Glutamatergic neuron (in vitro differentiated cells): ENCODE measurements at places on chromosomes 7 and 10. TPM values are rescaled to one million over a fixed set of nuclear protein-coding genes. Genes with fewer than 3 reads are reported as not detected.

- H3K4me1 ChIP-seq = peaks cover 12% of the 10 kb centered on the region
- no peak overlapping the region for H3K27ac ChIP-seq
- no peak overlapping the region for H3K4me3 ChIP-seq
- DNase-seq = no peak
- no peaks in the 10 kb centered on the region for H3K36me3 ChIP-seq
These were observed 108.4 kb upstream of the SAMD8 start for GRCh38 chr10:75002967-75003594.

GRCh38 chr10:121702351-121703320, 104.4 kb upstream of the FGFR2 start:
- H3K36me3 ChIP-seq = peaks cover 5% of the 10 kb centered on the region
- peaks cover 1% of the 10 kb centered on the region for H3K27me3 ChIP-seq
- DNase-seq = no peak
- H3K27ac ChIP-seq = no peak overlapping the region
- H3K4me1 ChIP-seq = no peaks in the 10 kb centered on the region

- no peak overlapping the region for H3K27ac ChIP-seq
- no peak for DNase-seq
- no peak overlapping the region for H3K4me3 ChIP-seq
- peaks cover 9% of the 10 kb centered on the region for H3K27me3 ChIP-seq
- H3K36me3 ChIP-seq = no peaks in the 10 kb centered on the region
- no peaks in the 10 kb centered on the region for H3K4me1 ChIP-seq
These were observed 125.7 kb upstream of the CXCL12 start for GRCh38 chr10:44510379-44511115.

DNA sequence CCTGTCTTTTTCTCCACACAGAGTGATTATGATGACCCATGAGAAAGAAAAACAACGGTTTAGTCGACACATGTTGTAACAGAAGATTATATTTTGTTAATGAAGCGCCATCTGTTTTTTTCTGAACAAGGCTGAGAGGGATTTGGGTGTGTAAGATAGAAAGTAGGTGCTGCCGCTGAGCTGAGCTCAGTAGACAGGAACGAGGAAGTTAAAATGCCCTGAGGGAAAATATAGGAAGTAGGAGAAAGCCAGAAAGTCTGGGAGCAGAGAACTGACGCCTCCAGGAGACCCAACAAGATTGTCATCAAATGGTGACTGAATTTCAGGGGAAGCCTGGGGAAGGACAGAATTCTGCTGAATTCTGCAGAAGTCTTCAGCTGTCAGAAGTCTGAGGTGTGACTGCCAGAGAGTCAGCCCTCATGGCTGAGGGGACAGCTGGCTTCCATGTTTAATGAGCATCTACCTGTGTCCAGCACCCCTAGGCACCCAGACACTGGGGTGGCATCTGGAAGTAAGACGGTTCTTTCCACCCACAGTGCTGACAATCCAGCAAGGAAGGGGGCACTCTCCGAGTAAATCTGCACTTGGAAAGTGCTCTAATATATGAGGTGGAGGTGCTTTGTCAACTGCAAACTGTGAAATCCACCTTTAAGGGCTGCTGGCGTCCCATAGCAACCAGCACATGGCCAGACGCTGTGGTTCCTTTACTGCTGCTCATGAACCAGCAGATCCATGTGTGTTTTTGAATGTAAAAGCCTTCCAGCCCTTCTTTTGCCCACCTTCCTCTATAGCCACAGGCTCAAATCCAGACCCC, 12.5 kb upstream of the TSPAN15 start:
- no peak for DNase-seq
- peaks cover 12% of the 10 kb centered on the region for H3K36me3 ChIP-seq
- peaks cover 2% of the 10 kb centered on the region for H3K27me3 ChIP-seq
- no peak overlapping the region for H3K27ac ChIP-seq
- H3K4me3 ChIP-seq = no peak overlapping the region

DNA sequence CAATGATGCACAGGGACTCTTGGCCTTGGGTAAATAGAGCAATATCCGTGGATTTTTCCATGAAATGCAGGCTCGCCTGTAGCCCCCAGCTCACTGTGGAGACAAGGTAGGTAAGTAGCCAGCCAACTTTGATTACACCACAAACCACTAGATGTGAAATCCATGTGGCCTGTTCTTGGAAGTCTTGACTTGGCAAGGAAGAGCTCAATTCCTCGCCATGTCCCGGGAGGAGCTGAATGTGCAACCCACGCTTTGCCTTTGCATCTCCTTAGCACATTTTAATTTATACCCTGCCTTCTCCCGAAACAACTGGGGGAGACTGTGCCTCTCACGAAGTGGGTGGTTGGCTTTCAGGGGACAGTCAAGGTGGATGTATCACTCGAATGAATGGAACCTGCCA, 347.7 kb upstream of the MKI67 start:
- H3K27ac ChIP-seq = no peak overlapping the region
- H3K36me3 ChIP-seq = no peaks in the 10 kb centered on the region
- DNase-seq = no peak
- H3K4me1 ChIP-seq = no peaks in the 10 kb centered on the region
- peaks cover 4% of the 10 kb centered on the region for H3K27me3 ChIP-seq

GRCh38 chr7:7135074-7135473, 47.3 kb upstream of the C1GALT1 start:
- H3K36me3 ChIP-seq = no peaks in the 10 kb centered on the region
- no peak overlapping the region for H3K4me3 ChIP-seq
- H3K4me1 ChIP-seq = no peaks in the 10 kb centered on the region
- no peak overlapping the region for H3K27ac ChIP-seq

DNA sequence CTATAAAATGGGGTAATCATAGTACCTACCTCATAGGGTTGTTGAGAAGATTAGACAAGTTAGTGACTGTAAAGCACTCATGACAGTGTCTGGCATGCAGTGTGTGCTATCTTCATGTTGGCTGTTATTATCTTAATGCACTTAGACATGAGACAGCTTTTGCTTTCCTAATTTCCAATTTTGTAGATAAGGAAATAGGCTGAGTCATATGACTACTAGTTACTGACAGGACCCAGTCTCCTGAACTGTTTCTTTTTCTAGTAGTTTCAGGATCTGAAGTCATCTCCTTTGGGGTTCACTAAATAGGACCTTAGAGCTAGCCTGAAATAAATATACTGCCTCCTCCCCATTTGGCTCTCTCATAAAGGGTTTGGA, 74.2 kb downstream of the SNX10 start:
- H3K27ac ChIP-seq = no peak overlapping the region
- no peaks in the 10 kb centered on the region for H3K36me3 ChIP-seq
- no peaks in the 10 kb centered on the region for H3K27me3 ChIP-seq
- H3K4me3 ChIP-seq = no peak overlapping the region
- H3K4me1 ChIP-seq = peaks cover 14% of the 10 kb centered on the region

PKD1L1 gene
- 0.17 TPM for total RNA-seq

NUB1 gene
- total RNA-seq = 41.6 TPM

TEX36 gene
- total RNA-seq = not detected

STEAP1 gene
- total RNA-seq = not detected
